ENCODE measurements at places on chromosomes 7 and 10.

DNA sequence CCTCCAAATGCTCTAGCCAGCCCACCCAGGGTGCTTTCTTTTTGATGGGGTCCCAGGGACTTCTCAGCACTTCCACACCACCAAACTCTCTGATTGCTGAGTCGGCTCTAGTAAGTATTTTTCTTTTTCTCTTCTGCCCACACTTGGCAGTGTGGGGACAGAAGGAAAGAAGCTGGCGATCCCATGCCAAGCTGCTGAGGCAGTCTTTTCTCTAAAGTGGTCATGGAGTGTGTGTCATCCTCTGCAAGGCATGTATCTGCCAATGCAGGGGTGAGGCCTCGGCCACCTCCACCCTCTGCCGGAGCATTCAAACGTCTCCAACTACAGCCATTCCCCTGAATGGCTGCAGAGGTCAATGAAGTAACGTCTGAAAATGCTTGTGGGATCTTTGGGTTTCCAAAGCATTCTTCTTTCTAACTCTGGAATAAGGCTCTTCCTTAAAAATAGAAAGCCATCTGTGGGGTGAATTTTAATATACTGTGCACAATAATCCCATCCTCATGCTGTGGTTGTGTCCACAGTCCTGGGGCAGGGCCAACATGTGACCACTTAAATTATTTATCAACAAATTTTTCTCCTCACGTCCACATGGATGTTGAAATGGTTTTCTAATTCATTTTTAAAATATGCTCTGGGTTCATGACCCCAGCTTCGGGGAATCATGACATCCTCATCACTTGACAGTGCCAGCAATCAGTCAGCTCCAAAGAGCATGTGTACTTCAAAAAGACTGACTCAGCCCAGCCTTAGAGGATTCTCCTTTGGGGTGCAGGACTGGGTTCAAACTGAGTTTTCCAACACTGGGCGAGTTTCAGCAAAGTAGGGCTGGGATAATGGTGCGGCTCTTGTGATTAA lies 171.3 kb upstream of the ITGB1 start:
- no peak for DNase-seq

DNA sequence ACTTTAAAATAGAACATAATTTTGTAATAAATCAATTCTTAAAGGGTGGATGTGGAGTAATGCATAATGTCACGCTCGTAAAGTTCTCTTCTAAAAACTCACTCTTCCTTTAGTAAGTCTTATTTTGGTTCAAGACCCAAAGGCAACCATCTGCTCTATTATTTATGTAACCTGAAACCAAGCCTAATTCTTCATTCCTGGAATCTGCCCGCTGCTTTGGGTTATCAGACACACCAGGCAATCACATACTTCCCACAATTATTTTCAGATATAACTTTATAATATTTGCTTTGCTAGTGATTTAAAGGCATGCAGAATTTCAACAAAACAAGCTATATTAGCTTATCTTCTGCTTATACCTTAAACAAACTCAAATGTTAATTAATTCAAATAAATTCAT lies 39.0 kb downstream of the RAB11FIP2 start:
- no peak for DNase-seq

DNA sequence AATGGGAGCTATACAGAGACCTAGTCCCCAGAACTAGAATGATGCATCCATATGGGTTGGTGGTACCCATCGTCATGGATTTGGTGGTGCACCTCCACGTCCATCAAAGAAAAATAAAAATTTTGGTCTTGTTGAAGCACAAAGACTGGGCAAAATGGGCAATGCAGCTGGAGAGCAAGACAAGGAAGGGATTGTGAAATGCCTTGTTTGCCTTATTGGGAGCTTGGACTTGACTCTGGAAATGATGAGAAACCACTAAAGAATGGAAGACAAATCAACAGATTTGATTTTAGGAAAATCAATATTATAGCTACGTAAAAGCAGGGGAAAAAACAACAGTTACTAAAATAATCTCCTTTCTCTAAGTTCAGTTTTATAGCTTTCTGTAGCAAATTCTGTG lies 150.9 kb downstream of the CPED1 start:
- no peak for DNase-seq

- no peak for DNase-seq
Observed at GRCh38 chr10:9274206-9274755, 1219.8 kb downstream of the GATA3 start.

GRCh38 chr7:73909996-73910395 lies 49.0 kb downstream of the TMEM270 start:
- DNase-seq, result no peak

GRCh38 chr10:124069341-124070264 lies 23.8 kb downstream of the CHST15 start:
- no peak for DNase-seq

DNA sequence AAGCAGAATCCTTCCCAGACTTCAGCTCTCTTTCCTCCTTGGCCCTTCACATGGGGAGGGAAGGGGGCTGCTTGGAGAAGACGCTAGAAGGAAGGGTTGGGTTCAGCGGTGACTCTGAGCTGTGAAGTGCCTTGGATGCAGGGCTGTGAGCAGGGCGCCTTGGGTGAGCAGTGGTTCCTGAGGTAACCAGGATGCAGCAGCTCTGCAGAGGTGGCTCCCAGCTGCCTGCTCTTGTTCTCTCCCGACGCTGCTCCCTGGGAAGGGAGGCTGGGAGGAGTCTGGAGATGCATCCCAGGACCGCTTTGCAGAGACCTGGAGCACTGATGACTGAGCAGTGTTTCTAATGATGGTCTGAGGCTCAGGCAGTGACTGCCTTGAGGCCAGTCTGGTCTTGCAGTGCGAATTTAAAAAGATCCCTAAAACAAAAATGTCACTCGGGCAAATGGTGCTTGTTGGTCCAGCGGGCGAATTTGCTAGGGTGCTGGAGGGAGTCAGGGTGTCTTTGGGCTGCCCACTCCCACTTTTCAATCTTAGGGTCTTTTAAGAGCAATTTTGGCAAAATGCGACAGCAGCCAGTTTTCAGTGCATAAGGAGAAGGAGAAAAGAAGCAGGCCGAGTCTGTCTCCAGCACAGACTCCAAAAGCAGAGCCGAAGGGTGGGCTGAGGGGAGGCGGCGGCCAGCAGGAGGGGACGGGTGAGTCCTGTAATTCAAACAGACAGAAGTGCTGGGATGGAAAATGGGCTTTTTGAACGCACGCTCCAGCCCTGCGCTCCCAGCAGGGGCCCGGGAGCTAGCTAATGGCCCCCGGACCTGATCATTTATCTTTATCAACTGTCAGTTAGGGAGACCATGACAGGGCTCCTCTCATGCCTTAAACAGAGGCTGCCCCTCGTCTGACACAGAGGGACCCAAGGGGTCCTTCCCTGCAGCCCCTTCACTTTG lies 191.2 kb upstream of the SHH start:
- no peak for DNase-seq

GRCh38 chr7:47345857-47346298 lies 236.0 kb downstream of the TNS3 start:
- no peak for DNase-seq

DNA sequence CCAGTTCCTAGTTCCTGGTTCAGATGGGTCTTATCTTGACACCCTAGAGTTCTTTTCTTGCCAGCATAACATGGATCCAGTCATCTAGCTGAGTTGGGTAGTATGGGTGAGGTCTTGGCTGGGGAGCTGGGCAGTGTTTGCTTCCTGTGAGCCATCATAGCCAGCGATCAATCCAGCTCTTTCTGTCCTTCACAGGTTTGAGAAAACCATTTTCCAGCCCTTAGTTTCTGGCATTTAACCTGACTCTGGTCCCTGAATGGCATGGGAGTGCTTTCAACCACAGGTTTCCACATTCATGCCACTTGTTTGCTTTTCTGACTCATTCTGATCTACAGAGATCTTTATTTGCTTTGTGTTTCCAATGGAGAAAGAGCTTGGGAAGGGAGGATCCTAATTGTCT lies 8.6 kb downstream of the SLC13A1 start:
- no peak for DNase-seq

- DNase-seq, result no peak
Observed at GRCh38 chr7:155979994-155980393, 167.7 kb upstream of the SHH start.

- DNase-seq, result no peak
Observed at GRCh38 chr10:8352171-8353075, 297.9 kb downstream of the GATA3 start.

GRCh38 chr7:71311576-71311975 lies 179.6 kb downstream of the GALNT17 start:
- no peak for DNase-seq

DNA sequence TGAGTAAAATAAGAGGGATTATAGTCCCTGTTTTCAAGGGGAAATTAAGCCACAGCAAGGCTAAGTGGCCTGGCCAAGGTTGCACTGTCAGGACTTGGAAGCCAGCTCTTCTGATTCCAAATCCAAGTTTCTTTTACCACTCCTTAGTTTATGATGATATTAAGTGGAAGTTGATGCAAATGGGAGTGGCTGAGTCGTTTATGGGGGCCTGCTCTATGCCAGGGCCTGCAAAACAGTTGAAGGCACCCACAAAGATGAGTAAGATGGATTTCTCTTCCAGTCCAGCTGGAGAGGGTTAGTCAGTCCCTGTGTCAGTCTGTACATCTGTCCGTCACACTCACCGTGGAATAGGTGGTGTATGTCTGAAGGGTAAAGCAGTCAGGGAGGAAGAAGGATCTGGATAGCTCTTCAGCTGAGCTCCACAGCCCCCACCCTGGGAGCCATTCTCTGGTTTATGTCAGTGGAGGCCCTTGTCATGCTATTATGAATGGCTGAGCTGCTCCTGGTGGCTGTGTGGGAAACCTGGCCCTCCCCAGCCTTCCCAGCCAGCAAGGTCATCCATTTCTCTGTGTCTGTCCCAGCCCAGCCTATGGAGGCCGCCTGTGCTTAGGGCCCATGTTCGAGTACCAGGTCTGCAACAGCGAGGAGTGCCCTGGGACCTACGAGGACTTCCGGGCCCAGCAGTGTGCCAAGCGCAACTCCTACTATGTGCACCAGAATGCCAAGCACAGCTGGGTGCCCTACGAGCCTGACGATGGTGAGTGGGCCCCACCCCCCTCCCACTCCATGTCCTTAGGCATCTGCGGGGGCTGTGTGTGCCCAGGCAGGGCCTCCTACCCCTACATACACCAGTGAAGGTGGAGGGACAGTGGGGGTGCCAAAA lies 44.5 kb downstream of the TBATA start:
- DNase-seq, result no peak

- DNase-seq, result no peak
Observed at GRCh38 chr7:158570449-158571170, 17.0 kb downstream of the PTPRN2 start.

GRCh38 chr7:93092757-93093370 lies 24.9 kb downstream of the SAMD9 start:
- DNase-seq, result no peak

DNA sequence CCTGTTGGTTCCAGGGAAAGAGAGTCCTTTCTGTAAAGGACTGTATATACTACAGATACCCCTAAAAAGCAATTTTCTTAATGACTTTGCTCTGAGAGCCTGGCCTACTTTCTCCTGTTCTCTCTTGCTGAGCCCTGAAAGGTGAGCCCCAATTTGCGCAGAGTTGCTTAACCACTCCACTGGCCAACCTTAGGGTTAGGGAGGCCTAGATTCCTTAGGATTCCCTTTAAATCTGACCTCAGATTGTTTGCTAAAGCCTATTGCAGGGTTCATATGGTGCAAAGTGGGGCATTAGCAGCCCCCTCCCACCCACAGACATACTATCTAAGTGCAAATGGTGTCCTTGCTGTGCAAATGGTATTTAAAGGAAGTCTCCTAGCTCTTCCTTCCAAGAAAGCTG lies 164.2 kb downstream of the RNLS start:
- DNase-seq, result no peak

DNA sequence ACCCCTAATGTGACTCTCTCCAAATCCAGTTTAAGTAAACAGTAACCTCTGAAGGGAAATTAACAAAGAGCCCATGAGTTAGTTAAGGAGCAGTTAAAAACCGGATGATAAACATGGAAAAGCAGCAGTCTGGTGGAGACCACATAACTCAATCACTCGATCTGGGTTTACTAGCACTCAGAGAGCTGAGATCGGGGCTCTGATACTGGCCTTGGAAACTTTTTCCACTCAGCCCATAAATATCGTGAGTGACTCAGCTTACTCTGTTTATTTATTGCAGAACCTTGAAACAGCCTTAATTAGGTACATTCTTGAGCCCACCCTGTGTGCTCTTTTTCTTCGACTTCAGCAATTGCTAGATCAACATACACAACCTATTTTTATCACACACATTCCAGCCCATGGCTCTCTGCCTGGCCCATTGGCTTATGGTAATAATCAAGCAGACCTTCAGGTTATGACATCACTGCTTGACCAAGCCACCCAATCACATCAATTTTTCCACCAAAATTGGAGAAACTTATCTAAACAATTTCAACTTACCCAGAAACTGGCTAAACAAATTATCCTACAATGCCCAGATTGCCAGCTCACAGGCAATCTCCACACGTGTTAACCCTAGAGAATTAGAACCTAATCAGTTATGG lies 82.2 kb upstream of the GPR22 start:
- no peak for DNase-seq
